ENCODE measurements at places on chromosomes 12 and 14.
A peak's percentile ranks its signal among the peaks of the same experiment; 100 is the strongest.

DNA sequence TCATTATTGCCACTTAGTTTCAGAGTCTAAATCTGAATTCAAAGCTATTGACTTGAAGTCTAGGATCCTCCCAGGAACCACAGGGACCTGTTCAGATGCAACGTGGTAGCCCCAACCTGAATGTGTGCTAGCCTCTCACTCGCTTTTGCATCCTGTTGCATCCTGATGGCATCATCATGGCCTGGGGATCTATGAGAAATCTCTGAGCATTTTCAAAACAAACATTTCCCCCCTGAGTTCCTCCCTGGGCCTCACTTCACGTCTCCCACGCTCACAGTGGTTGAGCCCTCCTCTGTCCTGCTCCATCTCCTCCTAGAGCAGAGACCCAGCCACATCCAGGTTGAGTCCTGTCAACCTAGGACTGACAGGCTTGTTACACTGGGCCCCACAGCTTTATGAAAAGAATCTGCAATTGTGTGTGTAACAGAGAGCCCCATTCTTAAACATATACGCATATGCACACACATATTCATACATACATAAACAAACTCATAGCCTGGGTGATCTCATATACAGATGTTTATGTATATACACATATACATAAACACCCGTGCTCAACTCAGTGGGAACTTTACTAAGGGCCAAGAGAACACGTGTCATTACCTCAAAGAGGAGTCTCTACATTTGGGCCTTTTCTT lies 5.4 kb upstream of the KRT72 start:
- no peak for DNase-seq

DNA sequence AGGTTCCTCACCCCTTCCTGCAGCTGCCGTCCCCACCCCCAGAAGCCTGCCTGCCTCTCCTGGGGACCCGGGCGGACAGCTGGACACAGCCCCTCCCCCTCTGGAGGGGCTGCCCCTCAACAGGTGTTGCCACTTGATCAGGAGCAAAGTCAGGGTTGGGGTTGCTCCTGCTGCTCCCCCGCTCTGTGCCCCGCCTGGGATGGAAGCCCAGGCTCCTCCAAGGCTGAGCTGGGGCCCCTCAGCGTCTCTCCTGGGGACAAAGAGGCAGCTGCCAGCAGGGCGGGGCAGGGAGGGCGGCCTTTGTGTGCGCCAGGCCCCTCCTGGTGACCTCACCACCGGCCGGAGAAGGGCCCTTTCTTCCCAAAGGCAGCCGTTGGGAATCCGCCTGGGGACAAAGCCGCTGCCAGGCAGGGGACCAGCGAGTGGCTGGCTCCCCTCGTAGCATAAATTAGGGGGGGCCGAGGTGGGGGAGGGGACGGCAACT lies 13.7 kb downstream of the TRMT61A start:
- peak; percentile 40 for DNase-seq

DNA sequence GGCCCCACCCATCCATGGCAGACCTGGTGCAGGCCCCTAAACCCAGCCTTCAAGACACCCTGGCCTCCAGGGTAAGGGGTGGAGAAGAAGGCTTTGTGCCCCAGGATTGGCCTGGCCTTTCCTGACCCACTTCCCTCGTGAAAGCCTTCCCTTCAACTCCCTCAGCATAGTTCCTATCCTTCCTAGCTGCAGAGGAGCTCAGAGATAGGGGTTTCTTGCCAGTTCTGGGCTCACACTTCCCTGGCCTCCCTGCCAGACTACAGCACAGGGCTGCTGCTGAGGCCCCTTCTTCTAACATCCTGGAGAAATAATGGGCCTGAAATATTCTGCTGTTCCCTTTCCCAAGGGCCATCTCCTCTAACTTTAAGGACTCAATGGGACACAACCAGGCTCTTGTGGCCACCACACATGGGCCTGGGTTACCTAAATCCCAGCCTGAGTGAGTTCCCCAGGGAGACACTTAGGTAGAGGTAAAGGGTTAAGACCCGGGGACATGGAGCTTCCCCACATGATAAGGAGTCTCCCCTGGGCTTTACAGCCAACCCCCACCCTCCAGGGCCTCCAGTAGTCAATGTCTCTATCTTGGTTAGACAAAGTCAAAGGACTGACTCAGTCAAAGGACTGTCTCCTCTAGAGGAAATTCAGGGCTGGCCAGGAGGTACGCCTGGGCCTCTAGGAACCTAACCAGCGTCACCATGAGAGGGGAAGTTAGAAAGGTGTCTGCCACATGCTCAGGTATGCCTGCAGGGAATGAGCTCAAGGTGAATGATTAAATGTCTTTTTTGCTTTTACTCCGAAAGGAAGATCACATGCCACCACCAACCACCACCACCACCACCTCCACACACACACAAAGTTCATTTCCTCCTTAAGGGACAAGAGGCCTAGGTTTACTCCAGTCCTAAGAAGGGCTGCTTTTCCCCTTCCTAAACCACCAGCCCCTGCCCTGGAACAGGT lies 7.1 kb downstream of the ZFP36L1 start:
- peak; percentile 46 for DNase-seq

- DNase-seq = no peak
Observed at GRCh38 chr12:13126494-13126893, 23.0 kb upstream of the GSG1 start.

DNA sequence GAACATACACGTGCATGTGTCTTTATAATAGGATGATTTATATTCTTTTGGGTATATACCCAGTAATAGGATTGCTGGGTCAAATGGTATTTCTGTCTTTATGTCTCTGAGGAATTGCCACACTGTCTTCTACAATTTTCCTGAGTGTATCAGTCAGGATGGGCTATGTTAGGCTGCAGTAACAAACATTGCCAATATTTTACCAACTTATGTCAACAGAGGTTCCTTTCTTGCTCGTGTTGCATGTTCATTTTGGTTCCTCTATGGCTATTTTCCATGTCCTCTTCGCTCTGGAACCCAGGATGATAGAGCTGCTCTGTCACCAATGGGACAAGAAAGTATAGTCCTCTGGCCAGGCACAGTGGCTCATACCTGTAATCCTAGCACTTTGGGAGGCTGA lies 86.7 kb downstream of the ZNF664 start:
- DNase-seq = no peak

GRCh38 chr14:63727736-63728728 lies at the start of gene SGPP1:
Gene SGPP1, minus strand, starts transcription at chr14:63728065. Its CDS starts 121 bp downstream, at chr14:63727944.
- peak; percentile 79 for DNase-seq

DNA sequence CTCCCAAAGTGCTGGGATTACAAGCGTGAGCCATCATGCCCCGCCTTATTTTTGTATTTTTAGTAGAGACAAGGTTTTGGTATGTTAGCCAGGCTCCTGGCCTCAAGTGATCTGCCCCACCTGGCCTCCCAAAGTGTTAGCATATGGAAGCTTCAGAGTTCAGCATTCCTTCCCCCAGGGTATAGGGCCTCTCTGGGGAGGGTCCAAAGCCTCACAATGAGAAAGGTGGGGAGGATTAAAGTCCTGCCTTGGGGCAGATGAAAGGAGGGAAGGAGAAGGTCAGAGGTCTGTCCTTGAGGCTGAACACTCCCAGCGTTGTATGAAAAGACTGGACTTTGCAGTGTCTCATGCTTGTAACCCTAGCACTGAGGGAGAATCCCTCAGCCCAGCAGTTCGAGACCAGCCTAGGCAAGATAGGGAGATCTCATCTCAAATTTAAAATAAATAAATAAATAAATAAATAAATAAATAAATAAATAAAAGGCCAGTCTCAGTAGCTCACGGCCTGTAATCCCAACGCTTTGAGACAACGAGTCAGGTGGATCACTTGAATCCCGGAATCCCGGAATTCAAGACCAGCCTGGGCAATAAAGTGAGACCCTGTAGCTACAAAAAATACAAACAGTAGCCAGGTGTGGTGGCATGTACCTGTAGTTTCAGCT lies 22.0 kb upstream of the RCOR1 start:
- DNase-seq = no peak

GRCh38 chr12:75488553-75488952 lies 8.0 kb downstream of the GLIPR1 start:
- DNase-seq = peak; percentile 62

DNA sequence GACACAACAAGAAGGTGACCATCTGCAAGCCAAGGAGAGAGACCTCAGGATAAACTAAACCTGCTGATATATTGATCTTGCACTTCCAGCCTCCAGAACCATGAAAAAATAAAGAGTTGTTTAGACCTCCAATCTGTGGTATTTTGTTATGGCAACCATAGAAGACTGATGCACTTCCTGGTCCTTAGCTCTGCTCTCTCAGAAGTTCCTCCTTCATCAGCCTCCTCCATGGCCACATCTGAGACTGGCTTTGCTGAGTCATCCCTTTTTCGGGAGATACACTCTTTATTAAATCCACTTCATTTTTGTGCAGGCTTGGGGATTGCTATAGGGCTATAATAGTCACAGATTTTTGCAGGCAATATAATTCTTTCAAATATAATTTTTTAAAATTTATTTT lies 89.6 kb upstream of the ATF7IP start:
- no peak for DNase-seq

DNA sequence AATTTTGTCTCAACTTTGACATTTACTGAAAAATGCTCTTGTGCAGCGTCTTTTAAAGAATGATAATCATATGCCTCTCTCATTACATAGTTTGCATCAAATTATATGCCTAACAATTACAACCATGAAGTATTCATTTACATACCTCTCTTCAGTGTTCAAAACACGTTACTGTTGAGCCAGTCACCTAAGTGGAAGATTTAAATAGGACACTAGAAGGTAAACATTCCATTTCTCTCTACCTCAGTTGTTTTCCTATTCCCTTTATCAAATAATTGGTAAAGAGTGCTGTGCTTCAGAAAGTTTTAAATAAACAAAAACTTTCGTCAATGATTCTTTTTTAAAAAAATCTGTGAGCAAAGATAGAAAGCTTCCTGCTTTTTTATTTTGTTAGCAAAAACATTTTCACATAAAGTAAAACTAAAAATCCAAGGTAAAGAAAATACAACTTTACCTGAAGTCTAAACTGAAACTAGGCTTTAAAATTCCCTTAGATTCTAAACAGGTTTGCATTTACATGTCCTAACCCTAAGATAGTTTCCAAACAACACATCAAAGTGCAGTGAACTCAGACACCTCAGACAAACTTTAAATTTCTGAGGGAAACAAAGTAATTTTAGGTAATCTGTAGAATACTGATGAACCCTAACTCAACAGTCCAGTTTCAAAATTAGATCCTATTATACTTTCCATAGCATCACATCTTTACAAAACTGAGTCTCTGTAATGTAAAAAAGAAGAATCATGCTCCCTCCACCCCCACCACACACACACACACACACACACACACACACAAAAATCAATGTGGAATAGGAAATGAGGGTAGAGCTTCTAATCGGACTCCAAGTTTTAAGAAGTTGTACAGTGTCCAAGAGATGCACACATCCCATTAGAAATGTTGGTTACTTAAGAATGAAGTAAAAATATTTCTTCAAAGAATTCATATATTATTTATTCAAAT lies 46.2 kb downstream of the PAWR start:
- no peak for DNase-seq

- DNase-seq = peak; percentile 52
Observed at GRCh38 chr14:64971943-64972791, at the start of gene RAB15. Gene RAB15, minus strand, starts transcription at chr14:64972336. Its CDS starts 260 bp downstream, at chr14:64972076.

DNA sequence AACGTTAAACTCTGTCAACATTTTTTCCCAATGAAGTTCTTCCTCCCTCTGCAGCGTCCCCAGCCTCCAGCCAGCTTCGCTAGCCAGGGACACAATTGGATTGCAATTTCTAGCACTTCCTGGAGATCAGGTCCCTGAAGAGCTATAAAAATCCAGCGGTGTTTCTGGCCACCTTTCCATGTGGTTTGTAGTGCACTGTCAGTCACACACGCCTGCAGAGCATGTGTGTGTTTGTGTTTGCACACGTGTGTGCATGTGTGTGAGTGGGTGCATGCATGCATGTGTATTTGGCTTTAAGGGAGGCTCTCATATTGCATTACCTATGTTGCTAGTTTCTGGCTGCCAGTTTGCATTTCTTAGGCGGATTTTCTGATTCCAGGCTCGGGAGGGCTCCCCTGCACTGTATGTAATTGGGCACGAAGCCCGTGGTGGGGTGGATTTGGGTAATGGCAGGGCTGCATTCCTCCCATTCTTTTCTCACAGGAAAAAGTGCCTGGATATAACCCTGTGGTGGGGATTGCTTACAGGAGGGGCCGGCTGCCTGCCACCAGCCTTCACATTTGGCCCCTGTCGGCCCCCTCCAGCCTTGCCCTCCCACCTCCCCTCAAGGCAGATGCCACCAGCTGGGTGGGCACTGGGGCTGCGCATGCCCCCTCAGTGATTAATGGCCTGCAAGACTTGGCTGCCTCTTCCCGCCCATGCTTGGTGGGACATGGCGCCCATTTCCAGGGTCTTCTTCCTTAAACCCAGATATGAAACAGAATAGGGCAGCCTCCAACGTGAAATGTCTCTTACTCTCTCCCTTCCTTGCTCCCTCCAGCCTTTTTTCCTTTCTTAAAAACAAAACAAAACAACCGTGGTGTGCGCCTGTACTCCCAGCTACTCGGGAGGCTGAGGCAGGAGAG lies 74.0 kb downstream of the TSPAN9 start:
- DNase-seq = peak; percentile 70
